ENCODE measurements at places on chromosomes 13 and 19.
A peak's percentile ranks its signal among the peaks of the same experiment; 100 is the strongest.

DNA sequence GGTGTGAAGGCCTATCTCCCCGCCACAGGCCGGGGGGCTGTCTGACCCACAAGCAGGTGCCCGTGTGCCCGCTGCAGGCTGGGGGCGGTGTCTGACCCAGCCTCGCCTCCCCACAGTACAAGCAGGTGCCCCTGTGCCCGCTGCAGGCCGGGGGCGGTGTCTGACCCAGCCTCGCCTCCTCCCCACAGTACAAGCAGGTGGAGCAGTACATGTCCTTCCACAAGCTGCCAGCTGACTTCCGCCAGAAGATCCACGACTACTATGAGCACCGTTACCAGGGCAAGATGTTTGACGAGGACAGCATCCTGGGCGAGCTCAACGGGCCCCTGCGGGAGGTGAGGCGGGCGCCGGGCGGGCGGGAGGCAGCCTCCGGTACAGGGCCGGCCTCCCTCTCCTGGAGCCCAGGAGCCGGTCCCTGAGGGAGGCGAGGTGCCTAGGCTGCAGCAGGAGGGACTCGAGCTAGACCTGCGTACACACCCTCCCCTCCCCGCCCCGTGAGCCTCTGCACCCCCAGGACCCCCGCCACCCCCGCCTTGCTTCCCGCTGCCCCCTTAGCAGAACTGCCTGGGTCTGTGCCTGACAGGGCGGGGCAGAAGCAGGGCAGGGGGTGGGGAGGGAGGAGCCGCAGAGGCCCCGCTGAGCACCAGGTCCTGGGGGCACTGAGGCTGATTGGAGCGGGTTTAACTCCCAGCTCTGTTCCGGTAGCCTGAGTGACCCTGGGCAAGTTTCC, 20.6 kb downstream of the HCN2 start:
- no peak for DNase-seq

DNA sequence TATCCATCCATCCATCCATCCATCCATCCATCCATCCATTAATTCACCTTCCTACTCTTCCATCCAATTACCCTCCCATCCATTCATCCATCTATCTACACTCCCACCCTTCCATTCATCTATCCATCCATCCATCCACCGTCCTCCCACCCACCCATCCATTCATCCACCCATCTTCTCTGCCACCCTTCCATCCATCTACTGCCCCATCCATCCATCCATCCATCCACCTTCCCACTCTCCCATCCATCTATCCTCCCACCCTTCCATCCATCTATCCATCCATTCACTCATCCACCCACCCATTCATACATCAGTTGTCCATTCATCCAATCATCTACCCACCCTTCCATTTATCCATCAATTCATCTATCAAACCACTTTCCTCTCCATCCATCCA, 54.3 kb downstream of the NWD1 start:
- no peak for DNase-seq

GRCh38 chr13:26060357-26060756, 8.5 kb upstream of the SHISA2 start:
- DNase-seq = no peak

- DNase-seq = peak; percentile 33
These were observed 13.2 kb downstream of the C19orf44 start for GRCh38 chr19:16509141-16510061.

GRCh38 chr19:40461669-40462221, 3.8 kb downstream of the BLVRB start:
- no peak for DNase-seq

DNA sequence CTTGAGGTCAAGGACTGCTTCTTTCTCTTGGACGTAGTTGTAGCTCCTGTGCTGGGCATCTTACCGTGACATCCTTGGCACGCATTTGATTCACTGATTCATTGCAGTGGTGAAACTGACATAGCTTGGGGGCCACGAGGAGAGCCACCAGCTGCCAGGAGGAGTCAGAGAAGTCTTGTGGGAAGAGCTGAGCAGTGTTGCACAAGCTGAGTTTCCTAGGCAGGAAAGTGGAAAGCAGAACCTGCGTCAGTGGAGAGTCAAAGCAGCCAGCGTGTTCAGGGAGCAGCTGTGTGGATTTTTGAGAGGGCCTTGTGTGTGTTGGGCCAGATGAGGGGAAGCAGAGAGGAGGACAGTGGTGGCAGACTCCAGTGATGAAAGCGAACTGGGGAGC, 5.3 kb upstream of the GPR183 start:
- DNase-seq = no peak

GRCh38 chr13:28173793-28174192, 35.4 kb downstream of the PAN3 start:
- no peak for DNase-seq

DNA sequence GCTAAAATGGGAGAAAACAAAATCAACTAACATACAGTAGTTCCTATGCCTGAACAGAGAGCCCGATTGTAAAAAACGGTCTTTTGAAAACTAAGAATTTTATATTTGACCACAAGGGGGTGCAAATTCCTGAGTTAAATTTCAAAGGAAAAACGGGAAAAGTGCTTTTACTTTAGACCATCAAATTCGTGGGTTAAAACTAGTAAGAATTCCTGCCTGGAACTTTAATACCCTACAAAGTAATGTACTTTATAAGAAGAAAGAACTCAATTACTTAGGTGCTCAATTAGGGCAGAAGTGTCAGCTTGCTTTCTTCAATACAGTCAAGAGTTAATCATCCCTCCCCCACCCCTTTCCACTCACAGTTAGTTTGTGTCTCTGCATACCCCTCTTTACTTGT, 69.8 kb downstream of the KCNRG start:
- no peak for DNase-seq

DNA sequence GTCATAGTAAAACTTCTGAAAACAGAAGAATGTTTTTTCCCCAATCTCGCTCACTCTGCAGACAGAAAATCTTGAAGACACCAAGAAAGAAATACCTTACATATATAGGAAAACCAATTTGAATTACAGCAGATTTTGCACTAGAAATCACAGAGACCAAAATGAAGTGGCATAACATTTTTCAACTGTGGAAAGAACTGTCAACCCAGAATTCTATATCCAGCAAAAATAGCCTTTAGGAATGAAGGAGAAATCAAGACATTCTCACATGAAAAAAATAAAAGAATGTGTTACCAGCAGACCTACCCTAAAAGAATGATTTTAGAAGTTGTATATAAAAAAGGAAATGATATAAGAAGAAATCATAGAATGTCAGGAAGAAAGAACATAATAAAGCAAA, 28.7 kb downstream of the CCDC122 start:
- no peak for DNase-seq

DNA sequence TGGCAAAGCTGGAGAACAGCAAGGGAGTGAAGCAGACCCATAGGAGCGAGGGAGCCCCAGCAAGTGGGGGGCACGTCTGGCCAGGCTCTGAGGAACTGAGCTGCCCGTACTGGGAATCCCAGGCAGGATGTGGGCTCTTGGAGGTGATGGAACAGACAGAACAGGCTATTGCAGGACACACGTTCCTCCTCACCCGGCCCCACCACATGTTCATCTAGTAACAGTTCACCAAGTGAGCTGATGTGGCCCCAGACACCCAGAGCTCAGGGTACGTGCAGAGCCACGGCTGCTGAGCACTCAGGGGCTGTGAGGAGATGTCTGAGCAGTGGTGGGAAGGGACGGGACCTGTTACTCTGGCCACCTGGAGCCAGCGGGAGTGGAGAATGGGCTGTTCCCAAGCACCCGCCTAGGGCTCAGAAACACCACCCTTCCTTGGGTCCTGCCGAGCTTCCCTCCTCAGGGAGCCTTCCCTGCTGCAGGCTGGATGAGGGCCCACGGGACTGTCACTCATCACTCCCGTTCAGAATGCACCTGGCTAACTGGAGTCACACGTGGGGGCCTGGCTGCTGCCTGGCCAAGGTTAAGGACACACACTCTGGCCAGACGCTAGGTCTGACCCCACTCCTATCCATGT, 18.4 kb downstream of the ELL start:
- no peak for DNase-seq

GRCh38 chr19:54364775-54365257, at the start of gene LAIR1:
Gene LAIR1 (minus strand): TSS chr19:54364931. CDS start chr19:54364804, 127 bp downstream.
- DNase-seq = no peak

GRCh38 chr13:45951724-45952123, 100.2 kb upstream of the SIAH3 start:
- DNase-seq = no peak

- no peak for DNase-seq
These were observed 76.8 kb upstream of the ZNF835 start for GRCh38 chr19:56748378-56748777.

GRCh38 chr19:4795400-4795799, 3.9 kb downstream of the FEM1A start:
- no peak for DNase-seq

DNA sequence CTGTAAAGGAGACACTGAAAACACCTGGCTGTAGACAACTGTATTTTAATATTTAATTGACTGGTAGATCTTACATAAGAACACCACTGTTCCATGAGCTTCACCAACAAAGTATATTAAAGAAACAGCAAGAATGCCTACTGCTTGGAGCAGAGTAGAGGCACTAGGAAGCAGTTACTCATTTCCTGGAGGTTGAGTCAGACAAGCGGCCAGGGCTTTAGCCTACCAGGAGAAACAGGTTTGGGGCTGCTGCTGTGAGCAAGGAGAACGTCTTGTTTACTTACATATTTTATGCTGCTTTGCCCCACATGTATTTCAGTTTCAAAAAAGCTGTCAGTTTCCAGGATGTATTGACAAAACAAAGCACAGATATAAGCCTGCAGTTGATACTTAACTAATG, 33.4 kb downstream of the ALG5 start:
- no peak for DNase-seq

DNA sequence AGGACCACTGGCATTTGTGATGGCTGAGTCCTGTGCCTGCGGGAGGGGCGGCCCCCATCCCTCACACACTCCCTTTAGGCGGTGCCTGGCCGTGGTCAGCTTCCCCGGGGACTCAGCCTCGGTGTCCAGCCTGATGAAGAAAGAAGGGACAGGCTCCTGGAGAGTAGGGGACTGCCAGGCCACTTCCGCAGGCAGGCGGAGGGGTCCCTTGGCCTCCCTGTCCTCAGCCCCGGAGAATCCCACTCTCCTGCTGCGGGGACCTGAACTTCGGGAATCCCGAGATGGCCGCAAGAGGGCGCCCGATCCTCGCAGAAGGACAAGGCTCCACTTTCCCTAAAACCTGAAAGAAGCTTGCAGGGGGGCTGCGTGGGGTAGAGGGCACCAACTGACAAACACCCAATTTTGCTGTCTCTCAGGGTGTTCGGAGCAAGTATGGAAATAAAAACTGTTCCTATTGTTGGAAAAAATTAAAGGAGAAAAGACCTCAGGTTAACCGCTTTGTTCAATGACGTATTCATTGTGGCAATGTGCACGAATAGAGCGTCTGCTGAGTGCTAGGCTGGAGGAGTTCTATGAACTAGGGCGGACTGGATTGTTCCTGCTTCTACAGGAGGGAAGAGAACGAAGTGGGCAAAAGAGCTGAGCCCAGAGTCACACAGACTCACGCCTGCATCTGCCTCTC, 297.3 kb downstream of the ZNF536 start:
- no peak for DNase-seq

GRCh38 chr19:38291855-38292254, 12.2 kb upstream of the C19orf33 start:
- no peak for DNase-seq

- no peak for DNase-seq
These were observed 83.2 kb upstream of the MCF2L start for GRCh38 chr13:112885782-112886268.

DNA sequence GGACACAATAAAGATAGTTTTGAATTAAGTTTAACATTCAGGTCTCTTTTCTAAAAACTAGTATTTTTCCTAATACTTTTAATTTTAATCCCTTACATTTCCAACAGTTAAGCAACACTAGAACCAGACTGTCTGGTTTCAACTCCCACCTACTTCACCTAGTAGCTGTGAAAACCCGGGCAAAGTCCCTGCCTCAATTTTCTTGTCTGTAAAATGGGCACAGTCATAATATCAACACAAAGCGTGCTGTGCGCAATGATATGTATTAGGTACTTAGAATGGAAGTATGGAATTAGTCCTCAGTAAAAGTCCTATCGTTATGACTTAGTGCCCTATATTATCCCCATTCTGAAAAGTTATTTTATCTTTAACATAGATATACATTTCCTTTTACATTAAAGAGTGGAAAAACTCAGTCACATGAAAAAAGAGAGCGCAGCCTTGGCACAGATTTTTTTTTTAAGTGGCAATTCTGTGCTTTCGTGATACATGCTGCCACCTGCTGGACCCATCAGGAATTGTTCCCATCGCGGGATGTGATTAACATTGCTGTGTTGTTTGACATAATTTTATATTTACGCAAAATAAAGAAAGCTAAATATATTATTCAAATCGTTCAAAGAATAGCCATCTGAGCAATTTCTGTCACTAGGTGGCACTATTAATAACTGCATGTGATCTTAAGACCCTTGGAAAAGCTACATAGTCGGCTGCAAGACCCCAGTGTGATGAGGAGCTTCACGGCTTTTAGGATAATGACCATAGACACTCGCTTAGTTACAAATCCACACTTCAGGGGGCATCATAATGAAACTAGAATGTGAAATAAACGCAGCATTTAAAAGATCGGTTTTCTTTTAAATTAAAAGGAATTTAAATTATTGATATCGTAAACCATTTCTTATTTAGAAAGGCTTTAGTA, 59.9 kb downstream of the LIG4 start:
- no peak for DNase-seq

DNA sequence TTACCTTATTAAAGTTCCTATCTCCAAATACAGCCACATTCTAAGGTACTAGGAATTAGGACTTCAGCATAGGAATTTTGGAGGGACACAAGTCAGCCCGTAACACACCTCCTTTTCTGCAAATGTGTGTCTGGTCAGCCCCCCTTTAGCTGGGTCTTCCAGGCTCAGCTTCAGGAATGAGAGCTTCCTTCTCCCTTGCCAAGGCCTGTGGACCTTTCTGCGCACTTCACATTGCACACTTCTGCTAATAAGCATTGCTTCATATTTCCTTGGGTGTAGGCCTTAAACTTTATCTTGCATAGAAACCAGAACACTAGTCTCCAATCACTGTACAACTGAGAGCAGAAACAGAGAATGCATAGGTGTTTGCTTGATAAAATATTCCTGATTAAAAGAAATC, 4.5 kb upstream of the STK24 start:
- no peak for DNase-seq

GRCh38 chr13:40422588-40423235, 243.7 kb downstream of the FOXO1 start:
- no peak for DNase-seq

GRCh38 chr13:26325876-26326275, 71.9 kb downstream of the CDK8 start:
- DNase-seq = no peak

All from substantia nigra (tissue), 51 donors.